HEK293T (cell line): ENCODE measurements at places on chromosomes 5 and 9.

DNA sequence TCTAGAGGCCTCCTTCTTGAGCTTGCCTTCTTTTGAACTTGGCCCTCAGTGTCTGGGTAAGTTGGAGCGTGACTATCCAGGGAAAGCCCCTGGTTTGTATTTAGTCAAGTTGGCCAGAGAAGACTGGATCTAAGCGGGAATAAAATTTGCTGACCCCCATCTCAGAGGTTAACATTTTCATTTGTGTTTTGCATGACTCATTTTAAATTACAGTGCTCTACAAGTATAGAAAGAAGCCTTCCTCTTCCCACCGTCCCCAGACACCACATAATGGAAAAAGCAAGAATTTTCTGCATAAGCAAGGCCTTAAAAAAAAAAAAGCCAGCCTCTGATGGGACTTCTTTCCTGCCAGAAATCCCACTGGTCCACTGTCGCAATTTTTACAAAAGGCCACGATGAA lies 27.2 kb downstream of the PIK3R1 start:
- no peak for DNase-seq

DNA sequence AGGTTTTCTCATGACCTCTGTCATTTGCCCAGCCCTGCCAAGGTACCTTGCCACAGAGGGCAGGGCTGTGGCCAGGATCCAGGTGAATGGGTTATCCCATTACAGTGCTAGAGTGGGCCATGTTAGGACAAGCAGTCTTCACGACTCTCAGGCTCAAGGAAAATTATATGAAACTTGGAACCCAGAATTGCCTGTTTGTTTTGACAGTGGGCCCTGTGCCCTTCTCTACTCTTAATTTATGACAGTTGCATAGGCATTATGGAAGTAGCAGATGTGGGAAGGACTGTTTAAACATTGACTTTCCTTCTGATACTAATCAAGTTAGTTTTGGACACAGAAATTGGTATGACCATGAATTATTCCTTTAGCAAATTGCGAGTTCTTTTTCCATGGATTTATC lies 41.7 kb downstream of the ITGA2 start:
- DNase-seq, result no peak

- no peak for DNase-seq
Measured at GRCh38 chr9:12812710-12813109, 37.9 kb downstream of the LURAP1L start.

DNA sequence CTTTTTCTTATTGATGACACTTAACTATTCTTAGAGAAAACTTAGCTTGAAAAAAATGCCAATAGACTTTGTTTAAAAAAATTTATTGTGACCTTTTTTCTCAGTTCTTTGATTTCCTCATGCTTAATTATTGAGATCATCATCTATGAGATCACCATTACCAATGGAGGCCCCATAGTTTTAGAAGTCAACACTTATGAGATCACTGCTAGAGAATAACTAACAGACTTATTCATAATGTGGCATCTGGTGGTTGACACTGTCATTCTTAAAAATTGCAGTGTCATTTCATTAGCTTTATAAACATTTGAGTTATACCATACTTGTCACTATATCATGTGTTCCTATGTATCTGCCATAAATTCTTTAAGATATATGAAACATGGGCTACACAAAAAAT lies 14.9 kb upstream of the FEM1C start:
- DNase-seq, result no peak

DNA sequence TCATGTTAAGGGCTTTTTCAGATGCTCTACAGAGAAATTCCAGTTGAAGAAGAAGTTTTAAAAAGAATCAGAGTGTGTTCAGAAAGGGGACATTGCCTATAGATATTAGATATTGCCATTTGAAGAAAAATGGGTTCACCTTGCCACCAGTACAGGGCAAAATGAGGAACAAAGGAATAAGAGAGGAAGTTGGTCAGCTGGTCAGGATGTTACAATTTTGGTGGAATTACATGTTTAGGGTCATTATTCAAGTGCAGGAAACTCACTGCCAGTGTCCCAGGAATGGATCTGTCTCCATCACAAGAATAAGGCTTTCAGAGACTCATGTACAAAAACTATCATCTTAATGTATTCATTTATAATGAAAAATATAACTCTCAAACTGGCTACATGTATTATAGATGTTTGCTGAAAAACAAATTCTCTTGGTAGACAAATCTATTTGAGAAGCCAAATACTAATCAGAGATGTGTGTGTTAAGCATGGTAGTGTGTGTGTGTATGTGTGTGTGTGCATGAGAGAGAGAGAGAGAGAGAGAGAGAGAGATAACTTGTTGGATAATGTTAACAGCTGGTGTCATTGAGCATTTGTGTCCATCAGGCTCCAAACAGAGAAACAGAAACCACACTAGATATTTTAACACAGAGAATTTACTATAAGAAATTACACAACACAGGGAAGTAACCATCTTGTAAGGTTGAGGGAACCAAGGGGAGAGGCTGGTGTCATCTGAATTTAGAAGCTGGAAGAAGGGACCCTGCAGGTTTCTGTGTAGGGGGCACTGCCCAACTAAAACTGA lies 5.0 kb upstream of the C1QTNF3 start:
- no peak for DNase-seq

GRCh38 chr5:141636106-141636412 lies 590 bp downstream of the HDAC3 start:
- DNase-seq, result no peak

- peak; percentile 14 for DNase-seq
Measured at GRCh38 chr9:1460143-1460769, 410.1 kb downstream of the DMRT2 start.

DNA sequence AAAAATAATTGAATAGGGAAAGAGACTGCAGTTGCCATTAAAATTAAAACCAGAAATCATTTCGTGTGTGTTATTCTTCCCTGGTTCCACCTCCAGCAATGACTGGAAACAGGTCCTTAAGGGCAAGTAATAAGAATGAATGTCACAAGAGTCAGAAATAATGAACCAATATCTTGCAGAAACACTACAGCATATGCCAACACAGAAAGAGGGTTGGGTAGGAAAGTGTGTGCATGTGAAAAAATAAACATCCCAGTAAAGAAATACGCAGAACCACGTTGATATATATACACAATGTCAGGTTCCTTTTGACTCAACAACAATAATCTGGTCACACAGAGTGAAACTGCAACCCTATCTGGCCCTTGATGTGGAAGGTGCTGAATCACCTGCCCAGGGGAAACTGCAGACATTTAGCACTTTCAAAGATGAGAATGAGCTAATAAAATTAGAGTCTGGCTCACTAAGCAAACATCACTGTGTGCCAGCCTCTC lies 15.0 kb downstream of the HMHB1 start:
- DNase-seq, result no peak

- no peak for DNase-seq
Measured at GRCh38 chr5:127051591-127051990, 21.2 kb upstream of the MARCHF3 start.

DNA sequence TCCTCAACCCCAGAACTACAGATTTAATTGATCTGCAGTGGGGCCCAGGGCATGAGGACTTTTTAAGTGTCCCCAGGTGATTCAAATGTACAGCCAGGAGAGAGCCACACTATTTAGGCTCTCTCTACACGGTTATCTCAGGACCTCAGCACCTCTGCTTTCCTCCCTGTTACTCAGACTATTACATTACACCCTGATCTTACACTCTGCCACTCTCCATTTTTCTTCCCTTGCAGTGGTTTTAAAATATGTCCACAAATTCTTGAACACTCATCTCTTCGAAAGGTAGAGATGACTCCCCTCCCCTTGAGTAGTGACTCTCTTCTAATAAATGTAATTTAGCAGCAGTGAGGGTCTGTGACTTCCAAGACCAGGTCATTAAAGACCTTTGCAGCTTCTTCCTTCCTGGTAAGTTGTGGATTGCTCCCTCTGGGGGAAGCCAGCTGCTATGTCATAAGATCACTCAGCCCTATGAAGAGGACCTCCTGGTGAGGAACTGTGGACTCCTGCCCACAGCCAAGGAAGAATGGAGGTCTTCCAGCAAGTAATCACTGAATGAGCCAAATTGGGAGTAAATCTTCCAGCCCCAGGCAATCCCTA lies 87.5 kb upstream of the SSBP2 start:
- DNase-seq, result peak; percentile 53

DNA sequence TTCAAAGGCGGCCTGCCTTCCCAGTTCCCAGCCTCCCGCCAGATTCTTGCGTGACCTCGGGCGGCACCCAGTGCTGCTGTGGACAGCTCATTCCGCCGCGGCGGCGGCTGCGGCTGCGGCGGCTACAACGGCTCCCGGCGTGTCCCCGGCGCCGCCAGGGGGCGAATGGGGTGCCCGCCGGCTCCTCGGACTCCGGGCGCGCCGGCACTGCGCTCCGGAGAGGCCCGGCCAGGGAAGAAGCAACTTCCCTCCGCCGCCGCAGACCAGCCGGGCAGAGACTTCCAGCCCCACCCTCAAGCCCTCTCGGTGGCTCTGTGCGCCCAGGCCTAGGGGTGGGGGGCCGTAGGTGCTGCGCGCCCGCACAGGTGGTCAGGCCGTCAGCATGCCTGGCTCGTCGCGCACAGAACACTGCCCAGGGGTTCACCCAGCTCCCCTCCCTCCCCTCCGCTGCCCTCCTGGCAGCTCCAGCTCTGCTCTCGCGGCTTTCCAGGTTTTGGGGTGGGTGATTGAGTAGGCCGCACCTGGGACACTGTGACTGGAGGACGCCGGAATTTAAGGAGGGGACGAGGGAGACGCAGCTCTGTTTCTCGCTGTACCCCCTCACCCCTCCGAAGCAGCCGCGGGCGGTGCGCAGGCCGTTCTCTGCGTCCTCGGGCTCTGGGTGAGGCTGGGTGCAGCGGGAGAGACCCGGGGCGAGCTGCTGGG lies 20.2 kb downstream of the IGIP start:
- DNase-seq, result no peak

GRCh38 chr9:136494012-136494411 lies 11.2 kb upstream of the SEC16A start:
- DNase-seq, result no peak

- DNase-seq, result no peak
Measured at GRCh38 chr9:134687556-134687955, 46.0 kb downstream of the COL5A1 start.

DNA sequence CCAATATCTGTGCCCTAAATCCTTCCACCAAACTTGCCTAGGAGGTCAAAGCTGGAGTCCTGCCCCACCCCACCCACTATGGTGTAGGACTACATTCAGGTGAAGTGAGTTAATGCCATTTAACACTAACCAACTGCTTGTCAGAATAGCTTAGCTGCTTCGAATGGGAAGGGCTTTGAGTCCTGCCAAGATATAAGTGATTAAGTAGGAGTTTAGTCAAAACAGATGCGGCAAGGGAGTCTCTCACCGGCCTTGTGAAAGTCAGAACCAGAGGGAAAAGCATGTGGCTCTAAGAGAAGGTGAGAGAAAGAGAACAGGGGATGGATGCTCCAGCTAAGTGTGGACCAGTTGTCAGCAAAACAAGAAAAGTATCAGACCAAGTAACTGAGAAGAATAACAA lies 132.6 kb downstream of the SPOCK1 start:
- no peak for DNase-seq

GRCh38 chr5:39190311-39191102 lies 28.9 kb downstream of the FYB1 start:
- no peak for DNase-seq

- no peak for DNase-seq
Measured at GRCh38 chr5:89445106-89445745, 562.2 kb upstream of the MEF2C start.

DNA sequence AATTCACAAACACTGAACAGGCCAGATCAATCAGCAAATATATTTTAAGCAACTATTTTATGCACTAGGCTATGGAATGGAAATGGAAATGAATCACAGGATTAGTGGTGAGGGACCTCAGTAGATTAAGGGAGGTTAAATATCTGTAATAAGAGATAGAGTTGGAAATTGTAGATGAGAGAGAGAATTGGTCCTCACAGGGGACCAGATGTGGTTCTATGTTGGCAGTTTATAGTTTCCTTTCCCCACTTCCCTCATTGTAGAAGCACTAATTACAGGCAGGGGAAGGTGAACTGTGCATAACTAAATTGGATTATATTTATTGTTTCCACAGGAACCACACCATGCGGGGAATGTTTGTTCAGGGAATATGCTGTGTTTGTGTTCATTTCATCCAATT lies 496.2 kb downstream of the ARHGEF28 start:
- no peak for DNase-seq

- no peak for DNase-seq
Measured at GRCh38 chr5:124825983-124826337, 79.5 kb upstream of the ZNF608 start.

DNA sequence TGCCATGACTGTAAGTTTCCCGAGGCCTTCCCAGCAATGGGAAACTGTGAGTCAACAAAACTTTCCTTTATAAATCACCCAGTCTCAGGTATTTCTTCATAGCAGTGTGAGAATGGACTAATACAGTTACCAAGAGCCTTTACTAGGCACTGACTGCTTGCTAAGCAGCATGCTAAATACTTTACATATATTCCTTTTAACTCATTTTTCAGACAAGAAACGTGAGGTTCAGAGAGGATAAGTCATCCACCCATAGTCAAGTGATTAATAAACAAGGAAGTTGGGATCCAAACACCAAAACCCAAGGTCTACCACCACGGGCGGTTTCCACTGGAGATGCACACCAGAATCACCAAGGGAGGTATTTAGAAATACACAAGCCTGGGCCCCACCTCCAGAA lies 50.8 kb downstream of the GABBR2 start:
- no peak for DNase-seq

DNA sequence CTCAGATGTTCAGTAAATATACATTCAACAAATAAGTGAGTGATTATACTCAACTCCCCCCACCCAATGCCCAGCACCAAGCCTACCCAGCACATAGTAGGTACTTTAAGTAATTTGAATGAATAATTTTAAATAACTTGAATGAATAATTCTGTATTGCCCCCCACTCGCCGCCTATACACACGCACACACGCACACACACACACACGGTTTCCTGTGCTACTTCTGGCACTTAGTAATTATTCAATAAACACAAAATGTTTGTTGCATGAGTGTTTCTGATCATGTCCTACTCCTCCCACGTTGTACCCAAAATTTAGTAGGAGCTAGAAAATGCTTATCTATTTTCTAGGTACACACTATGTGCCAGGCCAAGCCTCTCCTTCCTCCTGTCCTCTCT lies 16.2 kb downstream of the PCDH12 start:
- DNase-seq, result no peak

GRCh38 chr5:141192110-141192725 lies at the start of gene PCDHB10:
PCDHB10 (plus strand) TSS chr5:141192353; CDS start chr5:141192553, 200 bp downstream.
- peak; percentile 17 for DNase-seq

DNA sequence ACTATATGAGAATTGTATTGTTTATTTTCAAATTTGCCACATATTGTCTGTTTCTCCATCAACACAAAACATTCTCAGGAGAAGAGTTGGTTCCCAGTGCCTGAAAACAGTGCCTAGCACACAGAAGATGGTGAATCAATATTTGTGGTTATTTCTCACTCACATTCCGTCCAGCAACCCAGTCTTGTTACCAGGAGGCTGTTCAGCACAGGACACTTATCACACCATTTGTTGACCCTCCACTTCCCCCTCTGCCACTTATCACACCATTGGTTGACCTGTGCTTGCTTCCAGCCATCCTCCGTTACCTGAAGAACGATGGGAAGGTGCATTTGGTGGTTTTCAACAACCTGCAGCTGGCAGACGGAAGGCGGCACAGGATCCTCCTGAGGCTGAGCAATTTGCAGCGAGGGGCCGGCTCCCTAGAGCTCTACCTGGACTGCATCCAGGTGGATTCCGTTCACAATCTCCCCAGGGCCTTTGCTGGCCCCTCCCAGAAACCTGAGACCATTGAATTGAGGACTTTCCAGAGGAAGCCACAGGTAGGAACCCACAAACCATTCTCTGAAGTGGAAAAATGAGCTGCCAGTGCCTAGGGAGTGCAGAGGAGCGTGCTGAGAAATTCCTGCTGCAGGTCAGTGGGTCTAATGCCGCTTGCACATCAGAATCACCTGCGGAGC lies 20.5 kb downstream of the THBS4 start:
- DNase-seq, result no peak
